ENCODE measurements at places on chromosomes 1 and 21.

GRCh38 chr1:19197845-19198244 lies 12.2 kb downstream of the UBR4 start:
- no peak for DNase-seq

DNA sequence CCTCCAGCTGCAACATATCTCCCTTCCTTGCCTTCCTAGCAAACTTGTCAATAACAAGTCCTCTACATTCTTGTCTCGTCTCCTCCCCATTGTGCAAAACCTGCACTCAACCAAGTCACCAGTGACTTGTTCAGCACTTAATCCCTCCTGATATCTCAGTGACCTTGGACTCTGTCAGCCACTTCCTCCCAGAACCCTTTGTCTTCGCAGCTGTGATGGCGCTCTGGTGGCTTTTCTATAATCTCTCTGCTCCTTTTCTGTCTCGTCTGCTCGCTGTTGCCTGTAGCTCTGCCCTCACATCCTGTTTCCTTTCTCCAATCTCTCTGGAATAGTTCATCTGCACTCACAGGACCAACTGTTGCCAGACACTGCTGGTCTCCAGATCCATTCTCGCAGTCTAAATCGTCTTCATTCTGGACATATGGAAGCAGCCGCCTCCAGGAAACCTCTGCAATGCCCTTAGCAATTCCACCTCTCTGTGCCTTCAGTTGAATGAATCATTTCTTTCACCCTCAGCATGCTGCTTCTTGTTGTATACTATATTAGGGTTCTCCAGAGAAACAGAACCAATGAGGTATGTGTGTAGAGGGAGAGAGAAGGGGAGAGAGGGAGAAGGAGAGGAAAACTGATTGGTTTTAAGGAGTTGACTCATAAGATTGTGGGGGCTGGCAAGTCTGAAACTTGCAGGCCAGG lies 17.4 kb upstream of the IFNAR2 start:
- no peak for DNase-seq

GRCh38 chr1:153532181-153532580 lies 3.6 kb downstream of the S100A6 start:
- no peak for DNase-seq

GRCh38 chr1:185129708-185130107 lies 27.0 kb downstream of the TRMT1L start:
- DNase-seq = no peak

- DNase-seq = peak; percentile 38
Measured at GRCh38 chr1:85200463-85201339, at the start of gene SYDE2. TSS of gene SYDE2 (minus strand) at chr1:85201016. CDS start at chr1:85200996, 20 bp downstream.

GRCh38 chr1:238777551-238777950 lies 608.8 kb upstream of the CHRM3 start:
- no peak for DNase-seq

- DNase-seq = no peak
Measured at GRCh38 chr1:37549341-37549740, 4.8 kb downstream of the SNIP1 start.

DNA sequence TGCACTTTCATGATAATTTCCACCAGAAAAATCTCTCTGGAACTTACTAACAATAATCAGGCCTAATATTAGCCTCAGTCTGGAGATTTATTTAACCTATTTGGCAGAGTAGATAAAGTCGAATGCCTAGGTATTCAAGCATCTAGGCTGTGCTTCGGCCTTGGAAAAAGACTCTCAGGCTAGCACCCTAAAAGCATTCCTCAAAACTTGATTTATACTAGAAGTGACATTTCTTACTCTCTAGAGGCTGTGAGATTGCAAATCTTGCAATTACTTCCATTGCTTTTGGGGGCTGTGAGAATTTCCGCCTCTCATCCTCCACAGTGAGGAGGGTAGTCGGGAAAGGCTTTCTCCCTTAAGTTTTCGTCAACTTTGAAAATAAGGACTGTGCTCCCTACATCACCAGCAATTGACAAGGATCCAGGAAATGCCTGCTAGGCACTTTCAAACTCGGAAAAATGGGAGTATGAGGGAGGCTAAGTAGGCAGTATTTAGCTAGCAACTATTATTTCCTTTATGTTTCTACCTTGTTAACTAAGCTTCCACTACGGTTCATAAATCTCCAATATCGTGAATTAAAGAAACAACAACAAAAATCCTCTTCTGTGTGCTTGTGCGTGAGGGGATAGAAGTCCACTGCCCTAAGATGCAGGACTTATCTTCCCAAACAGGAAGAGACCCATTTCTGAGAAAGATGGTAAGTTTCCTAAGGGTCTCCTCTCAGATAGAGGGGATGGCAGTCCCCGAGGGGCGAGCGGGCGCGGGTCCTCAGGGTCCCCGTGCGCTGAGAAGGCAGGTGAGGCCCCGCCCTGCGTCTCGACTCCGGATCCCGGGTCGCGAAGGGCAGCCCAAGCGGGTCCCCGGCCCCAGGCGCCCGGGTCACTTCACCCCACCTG lies 1.1 kb upstream of the LMO4 start:
- no peak for DNase-seq

GRCh38 chr1:104132382-104132973 lies 382.8 kb downstream of the AMY1C start:
- DNase-seq = no peak

- DNase-seq = no peak
Measured at GRCh38 chr1:2803931-2804627, 2.6 kb upstream of the TTC34 start.

DNA sequence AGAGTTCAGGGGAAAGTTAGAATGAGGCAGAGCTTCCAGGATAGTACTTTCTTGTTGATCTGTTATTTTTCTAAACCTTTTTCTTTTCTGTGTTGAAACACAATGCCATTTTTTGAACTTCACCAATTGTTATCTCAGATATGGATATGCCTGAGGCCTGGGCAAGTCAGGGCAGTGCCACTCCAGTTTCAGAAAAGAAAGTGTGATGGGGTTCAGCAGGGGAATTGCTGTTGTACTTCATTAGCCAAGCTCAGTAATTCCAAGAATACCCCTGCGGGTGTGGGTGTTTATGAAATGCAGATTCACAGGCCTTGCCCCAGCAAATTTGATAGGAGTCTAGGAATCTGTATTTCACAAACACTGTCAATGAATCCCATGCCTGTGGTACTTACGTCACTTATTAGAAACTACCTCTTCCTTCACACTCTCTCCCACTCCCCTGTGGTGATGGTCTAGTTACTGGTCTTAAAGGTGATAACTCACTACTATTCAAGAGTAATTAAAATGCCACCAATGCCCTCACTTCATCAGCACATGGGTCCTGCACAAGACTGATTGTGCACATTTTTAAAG lies 142.3 kb downstream of the PBX1 start:
- no peak for DNase-seq

DNA sequence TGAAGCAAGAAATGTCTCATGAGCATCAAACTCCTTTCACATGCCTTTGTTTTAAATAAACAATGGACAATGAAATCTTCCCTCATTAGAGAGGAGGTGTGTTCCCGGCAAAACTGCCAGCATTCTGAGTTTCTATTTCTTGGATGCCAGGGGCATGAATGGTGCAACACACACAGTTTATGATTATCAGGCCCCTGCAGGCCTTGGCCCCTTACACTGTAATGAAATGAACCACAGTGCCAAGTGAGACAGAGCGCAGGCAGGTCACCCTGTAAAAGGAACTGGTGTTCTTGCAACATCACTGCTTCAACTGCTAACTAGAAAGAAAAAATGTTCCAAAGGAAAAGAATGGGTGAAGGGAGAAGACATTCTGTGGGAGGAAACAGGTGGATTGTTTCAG lies 3.8 kb upstream of the PIGC start:
- no peak for DNase-seq

- no peak for DNase-seq
Measured at GRCh38 chr21:45546636-45547544, 4.7 kb upstream of the SLC19A1 start.

DNA sequence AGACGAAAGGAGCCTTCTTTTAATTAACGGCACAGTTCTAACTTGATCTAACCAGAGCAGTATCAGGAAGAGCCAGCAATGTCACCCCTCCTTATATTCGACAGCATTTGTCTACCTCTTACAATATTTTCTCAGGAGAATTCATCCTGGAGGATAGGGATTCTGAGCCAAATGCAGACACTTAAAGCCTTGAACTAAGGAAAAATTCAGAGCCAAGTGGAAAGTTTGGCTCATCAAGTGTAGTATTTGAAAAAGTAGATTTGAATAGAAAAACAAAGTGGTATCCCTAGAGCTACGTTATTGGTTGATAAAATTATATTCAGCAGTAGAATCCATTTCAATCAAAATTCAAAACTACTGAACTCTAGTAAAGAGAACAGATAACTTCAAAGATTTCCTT lies 732.0 kb upstream of the ADGRL2 start:
- DNase-seq = no peak

GRCh38 chr1:25458541-25459298 lies 28.0 kb downstream of the MACO1 start:
- no peak for DNase-seq

DNA sequence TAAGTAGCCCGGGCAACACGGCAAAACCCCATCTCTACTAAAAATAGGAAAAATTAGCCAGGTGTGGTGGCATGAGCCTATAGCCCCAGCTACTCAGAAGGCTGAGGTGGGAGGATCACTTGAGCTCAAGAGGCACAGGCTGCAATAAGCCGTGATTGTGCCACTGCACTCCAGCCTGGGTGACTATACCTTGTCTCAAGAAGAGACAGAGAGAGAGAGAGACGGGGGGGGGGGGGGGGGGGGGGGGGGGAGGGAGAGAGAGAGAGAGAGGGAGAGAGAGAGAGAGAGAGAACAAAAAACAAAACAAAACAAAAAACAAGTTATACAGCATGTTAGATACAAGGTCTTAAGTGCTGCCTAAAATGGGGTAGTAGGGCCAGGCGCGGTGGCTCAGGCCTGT lies 77.8 kb upstream of the ZNF281 start:
- no peak for DNase-seq

DNA sequence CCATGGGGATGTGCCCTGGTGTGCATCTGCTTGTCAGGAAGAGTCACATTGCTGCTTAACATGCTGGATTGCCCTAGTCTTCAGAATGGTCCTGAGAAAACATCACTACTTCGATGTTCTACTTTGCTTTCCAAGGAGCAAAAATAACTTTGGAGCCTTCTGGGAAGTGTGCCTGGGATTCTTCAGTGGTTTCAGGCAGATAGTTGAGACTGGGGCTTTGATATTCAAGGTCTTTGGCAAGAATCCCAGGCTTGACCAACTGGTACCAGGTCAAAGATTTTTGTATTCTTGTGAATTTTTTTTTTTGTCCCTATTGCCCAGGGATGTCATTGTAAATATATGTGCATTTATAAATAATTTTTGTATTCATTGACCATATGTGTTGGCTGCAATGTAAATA lies 51.4 kb downstream of the LRIG2 start:
- no peak for DNase-seq

- DNase-seq = no peak
Measured at GRCh38 chr1:87794788-87795614, 466.3 kb downstream of the LMO4 start.

DNA sequence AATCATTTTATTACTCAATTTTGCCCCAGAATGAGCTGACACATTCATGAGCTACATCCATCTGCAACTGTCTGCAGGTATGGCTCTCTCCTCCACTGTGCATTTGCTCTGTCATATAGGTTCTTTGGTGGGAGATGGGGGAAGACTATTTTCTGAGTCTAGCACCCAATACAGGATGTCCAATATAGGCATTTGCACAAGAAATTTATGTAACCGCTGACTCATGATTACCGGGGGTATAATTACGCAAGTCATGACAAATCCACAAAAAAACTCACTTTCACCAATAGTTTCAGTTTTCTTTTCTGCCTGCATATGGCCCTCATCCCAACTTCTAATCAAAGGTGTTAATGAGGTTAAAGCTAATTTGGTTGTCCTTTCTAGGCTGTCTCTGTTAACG lies 17.5 kb upstream of the VSIG8 start:
- DNase-seq = no peak

- DNase-seq = no peak
Measured at GRCh38 chr1:36994868-36995267, 39.4 kb downstream of the GRIK3 start.

DNA sequence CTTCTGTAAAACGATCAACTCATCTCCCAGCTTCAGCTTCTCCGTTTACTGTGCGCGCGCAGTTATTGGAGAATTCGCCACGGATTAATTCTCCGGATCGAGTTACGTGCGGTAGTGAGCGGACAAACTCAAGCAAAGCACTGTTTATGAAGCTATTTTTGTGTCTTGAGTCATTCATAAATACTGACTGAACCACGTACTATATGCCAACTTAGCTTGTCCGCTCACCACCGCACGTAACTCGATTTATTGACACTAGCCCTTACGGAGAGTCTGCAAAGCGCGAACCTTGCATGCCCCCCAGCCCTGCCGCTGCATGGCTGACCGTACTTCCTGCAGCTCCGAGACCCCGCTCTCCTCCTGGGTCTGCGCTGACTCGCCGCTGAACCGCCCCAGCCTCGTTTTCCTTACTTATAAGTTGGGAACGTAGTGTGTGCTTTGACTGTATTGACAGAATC lies 773 bp downstream of the CHD1L start:
- DNase-seq = no peak

GRCh38 chr1:7422561-7422960 lies 348.5 kb upstream of the VAMP3 start:
- no peak for DNase-seq

DNA sequence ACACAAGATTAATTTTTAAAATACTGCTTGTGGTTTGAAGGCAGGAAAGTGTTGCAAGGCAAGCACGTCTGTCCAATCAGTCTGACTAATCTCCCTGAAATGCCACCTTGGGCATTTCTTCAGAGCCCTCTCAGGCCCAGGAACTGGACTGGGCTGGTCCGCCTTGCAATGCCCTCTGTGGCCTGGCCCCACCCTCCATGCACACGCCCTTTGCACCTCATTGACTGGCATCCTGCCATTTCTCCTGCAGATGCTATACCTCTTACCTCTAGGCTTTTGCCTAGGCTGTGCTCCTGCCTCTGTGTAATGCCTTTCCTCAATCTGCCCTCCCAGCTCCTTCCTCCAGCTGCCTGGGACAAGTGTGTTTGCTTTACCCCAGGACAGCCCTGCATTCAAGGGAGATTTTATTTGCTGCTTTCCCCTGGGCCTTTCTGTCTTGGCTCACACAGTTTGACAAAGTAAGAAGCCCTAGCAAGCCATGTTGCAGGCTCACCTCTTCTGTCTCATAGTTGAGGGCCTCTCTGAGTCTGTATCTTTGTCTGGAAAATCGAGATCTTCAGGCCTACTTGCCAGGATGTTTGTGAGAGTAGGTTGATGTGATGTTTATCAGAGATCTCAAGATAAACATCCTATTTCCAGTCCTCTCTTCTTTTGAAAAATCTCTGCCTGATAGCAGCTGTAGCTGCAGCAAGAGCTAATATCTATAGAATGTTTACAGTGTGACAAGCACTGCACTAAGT lies 149.2 kb upstream of the JUN start:
- DNase-seq = no peak

- no peak for DNase-seq
Measured at GRCh38 chr1:41359211-41360073, 1.8 kb upstream of the FOXO6 start.

- no peak for DNase-seq
Measured at GRCh38 chr1:85224295-85224694, 23.5 kb upstream of the SYDE2 start.

GRCh38 chr1:194658090-194658439 lies 1471.7 kb upstream of the B3GALT2 start:
- no peak for DNase-seq
